ENCODE measurements at places on chromosomes 3 and 15.
A peak's percentile ranks its signal among the peaks of the same experiment; 100 is the strongest.

DNA sequence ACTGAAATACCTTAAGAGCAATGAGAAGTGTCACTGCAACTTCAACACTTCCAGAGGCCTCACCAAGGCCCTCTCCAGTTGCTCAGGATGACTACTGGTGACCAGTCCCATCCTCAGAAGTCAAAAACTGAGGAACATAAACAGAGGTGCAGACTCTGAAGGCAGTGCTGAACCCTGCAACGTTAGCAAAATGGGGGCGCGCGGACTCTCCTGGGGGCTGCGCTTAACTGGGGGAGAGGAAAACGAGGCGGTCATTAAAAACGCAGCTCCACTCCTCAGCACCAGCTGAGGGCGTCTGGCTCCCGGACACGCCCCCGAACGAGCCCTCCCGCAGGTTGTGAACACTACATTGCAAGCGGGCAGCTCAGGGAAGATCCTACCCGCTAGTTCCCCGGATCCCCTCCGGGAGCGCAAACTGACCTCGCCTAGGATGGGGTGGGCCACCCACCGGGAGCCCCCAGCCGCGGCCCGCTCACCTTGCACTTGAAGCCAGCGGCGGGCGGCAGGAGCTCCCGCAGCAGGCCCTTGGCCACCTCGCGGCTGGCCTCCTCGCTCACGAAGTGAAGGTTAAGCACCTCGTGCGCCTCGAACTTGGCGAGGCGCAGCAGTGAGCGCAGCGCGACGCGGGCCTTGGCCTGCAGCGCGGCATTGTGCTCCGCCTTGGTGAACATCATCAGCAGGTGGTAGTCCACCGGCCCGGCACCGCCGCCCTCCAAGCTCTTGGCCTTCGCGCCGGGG, 711 bp downstream of the XXYLT1 start:
- DNase-seq: peak; percentile 58

DNA sequence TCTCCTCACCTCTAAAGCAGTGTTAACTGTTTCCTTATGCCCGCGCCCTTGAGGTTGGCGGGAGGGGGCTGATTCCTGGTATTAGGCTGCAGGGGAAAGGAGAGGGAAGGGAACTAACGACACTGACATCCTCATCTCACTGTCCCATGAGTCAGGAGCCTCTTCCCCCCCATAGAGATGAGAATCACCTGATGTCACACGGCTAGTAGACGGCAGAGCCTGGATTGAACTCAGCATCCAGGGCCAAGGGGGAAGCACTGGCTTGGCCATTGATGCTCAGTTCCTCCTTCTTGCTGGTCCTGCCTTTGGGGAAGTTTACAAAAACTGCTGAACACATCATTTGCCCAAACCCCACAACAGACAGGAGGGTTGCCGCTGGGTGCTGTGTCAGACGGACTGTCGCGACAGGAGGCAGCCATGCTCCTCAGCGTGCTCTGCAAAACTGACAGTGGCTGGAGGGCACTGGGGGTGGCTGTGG, 38.5 kb downstream of the IDH2 start:
- no peak for DNase-seq

DNA sequence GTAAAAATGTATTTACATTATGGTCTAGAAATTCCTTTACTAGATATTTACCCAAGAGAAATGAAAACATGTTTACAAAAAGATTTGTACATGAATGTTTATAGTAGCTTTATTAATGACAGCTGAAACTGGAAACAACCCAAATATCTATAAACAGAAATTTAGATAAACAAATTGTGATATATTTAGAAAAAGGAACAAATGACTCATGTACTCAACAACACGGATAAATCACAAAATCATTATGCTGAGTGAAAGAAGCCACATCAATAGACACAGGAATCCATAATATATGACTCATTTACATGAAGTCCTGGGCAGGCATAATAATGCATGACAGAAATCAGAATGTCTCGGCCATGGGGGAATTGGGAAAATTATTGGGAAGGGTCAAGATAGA, 1020.2 kb downstream of the SQOR start:
- DNase-seq: no peak

DNA sequence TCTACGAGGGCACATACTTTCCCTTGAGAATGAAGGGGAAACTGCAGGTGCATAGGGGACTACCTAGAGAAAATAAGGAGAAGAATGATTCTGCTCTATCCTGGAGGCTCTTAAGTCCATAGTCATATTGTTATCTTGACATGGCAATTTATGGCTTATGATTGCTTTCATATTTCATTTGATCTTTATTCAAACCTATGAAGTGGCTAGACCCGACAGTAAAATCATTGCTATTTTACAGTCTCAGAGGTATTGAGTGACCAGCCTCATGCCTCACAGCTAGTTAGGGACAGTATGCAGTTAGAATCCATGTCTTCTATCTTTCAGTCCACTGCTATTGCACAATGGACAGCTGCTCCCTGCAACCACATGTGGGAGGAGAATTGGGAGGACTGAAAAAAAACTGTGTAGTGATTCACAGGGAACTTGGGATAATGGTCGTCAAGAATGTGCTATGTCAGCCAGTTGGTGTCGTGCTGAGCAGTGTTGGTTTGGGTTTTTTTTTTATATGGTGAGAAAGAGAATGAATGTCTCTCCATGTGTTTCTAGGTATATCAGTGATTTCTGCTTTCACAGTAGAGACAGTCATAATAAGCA, 63.2 kb upstream of the SPPL2A start:
- no peak for DNase-seq

- DNase-seq: no peak
These were observed 188.4 kb upstream of the WNT5A start for GRCh38 chr3:55675478-55675877.

DNA sequence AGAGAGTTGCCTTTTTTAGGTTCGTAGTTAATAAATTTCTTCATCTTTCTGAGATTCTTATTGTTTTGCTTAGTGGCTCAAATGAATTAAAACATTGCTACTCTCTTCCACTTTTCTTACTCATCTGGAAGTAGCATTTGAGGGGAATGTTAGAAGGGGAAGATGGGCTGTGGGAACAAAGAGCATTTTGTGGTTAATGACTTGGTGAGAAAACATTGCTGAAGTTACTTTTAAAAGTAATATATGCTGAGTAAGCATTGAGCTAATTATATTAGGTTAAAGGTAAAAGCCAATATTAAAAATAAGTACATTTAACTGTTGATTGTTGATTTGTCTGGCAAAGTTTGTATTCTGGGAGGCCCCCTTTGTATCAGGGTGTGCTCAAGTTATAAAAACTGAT, 5.7 kb downstream of the MORF4L1 start:
- no peak for DNase-seq

DNA sequence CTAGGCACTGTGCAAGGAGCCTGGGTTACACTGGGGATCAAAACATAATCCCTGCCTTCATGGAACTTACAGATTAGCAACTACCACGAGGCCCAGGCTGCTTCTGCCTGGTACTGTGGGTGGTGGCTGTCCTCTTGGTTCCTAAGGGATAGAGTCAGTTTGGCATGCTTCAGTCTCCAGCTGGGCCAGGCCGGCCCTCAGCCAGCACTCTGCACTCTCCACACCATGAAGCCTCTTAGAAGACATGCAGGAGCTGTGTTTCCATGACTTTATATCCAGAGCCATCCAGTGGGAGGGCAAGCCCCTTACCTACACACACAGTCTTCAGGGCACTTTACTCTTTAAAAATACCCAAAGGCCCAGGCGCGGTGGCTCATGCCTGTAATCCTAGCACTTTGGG, 54.4 kb downstream of the ATP1B3 start:
- DNase-seq: no peak

GRCh38 chr3:172524611-172525010, 1.4 kb upstream of the TNFSF10 start:
- DNase-seq: no peak

- DNase-seq: no peak
These were observed 313.6 kb upstream of the TLE3 start for GRCh38 chr15:70411143-70411863.

- DNase-seq: no peak
These were observed 30.0 kb upstream of the PPARG start for GRCh38 chr3:12258911-12259310.

- DNase-seq: peak; percentile 62
These were observed 6.0 kb downstream of the MUC13 start for GRCh38 chr3:124928333-124929202.

DNA sequence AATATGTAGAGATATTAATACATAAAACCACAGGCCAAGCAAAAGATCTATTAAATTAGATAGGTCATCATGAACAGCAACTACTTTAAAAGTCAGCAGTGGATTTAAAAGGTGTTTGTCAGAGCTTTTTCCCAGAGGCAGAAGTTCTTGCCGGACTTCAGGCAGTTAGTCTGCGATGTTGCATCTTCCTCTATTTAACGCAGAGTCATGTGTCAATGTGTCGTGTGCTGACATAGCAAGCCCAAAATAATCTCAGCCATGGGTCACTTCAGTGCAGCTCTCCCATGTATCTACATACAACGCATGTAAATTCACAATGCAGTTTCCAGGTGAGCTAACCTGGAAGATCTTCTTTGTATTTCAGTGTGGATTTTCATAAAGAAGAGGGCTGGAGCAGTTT, 8.0 kb upstream of the TMEM212 start:
- no peak for DNase-seq

All from NCI-H510A treated with DMSO at 0.1 percent for 48 hours (cell line).